ENCODE measurements at places on chromosomes 2 and 18. TPM values are rescaled to one million over a fixed set of nuclear protein-coding genes. Genes with fewer than 3 reads are reported as not detected.

The PDK1 gene
- 4.1 TPM for total RNA-seq

The FBLN7 gene
- 0.69 TPM for total RNA-seq

The PAX8 gene
- total RNA-seq = under 0.01 TPM

The TMEM17 gene
- 5.3 TPM for total RNA-seq

The PID1 gene
- total RNA-seq = 4.5 TPM

The VSNL1 gene
- 0.34 TPM for total RNA-seq

The OBSL1 gene
- total RNA-seq = 52.6 TPM

The TUBA3E gene
- not detected for total RNA-seq

The AP1S3 gene
- 11.6 TPM for total RNA-seq

The TNFRSF11A gene
- total RNA-seq = 1.7 TPM

The SNTG2 gene
- total RNA-seq = not detected

The ICOS gene
- total RNA-seq = 0.36 TPM
